ENCODE measurements at places on chromosomes 2 and 18.
A peak's percentile ranks its signal among the peaks of the same experiment; 100 is the strongest.

DNA sequence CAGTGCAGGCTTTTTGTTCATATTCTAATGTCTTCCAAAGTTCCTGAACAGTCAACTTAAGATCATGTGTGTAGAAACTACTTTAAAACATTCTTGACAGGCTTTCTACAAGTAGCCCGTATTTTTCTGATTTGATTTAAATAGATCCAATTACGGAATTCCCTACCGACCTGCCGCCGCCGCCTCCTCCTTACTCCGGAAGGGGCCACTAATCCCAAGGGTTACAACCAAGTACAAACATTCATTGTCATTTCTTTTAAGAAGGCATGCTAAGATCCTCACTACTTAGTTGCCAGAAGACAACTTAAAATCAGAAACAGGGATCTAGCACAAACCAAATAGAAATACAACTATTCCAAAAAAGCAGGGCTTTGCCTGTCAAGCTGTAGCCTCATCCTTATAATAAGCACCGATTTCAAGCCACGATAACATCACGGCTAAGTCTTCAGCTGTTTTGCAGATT, 784 bp downstream of the WDR33 start:
- DNase-seq, result no peak

- DNase-seq, result no peak
These were observed 375.1 kb upstream of the ID2 start for GRCh38 chr2:8306530-8307351.

GRCh38 chr18:25672490-25672889, 320.5 kb upstream of the ZNF521 start:
- no peak for DNase-seq

DNA sequence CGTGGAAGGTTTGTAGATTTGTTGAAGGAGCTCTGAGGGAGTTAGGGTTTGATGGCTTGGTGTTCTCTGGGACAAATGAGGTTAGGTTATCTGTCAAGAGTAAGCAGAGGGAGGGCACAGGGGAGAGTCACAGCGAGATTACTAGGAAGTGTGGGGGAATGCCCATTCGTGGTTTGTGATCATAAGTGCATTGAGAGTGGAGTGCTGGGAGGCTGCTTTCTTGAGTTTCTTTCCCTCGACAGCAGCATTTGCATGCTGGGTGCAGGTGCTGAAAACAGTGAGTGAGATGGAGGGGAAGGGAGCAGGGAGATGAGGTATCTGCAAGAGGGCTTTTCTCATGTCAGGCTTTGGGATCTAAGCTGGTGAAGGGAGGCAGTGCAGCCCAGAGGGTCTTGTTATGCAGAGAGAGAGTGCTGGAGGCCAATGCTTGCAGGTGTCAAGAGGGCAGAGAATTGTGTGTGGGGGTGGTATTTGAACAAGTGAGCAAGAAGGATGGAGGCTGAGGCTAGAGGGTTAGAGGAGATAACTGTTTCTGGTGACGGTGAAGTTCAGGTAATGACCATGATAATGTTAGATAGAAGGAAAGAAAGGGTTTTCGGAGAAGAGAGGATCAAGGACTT, 8.8 kb downstream of the RALB start:
- DNase-seq, result peak; percentile 46

DNA sequence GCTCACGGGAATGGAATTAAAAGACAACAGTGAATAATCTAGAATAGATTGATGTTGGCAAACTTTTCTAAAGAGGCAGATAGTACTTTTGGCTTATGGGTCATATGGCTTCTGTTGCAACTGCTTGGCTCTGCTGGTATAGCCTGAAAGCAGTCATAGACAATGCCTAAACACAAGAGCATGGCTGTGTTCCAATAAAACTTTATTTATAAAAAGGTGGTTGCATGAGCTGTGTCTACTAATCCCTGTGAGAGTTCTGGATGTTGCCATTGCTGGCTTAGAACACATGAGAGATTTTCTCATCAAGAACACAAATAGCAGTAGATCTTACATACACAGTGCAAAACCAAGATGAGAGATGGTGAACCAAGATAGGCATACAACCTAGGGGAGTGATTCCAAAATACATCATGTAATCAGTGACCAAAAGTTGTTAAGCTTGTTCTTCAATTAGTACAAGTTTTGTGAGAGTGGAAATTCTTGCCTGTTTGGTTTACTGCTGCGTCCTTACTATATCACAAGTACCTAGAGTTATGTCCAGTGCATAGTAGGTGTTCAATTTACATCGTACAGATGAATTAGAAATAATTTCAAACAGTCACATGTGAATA, 380.0 kb downstream of the METTL4 start:
- DNase-seq, result no peak

DNA sequence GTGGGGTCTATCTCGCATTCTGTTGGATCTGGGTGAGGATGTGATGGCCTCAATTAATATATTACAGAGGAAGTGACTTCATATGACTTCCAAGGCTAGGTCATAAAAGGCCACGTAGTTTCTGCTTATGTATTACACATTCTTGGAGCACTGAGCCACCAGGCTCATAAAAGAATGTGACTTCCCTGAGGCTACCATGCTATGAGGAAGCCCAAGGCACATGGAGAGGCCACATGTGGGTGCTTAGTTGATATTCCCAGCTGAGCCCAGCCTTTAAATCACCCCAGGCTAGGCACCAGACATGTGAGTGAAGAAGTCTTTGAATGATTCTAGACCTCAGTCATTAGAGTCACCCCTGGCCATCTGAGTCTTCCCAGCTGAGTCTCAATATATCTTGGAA, 13.3 kb upstream of the REEP1 start:
- no peak for DNase-seq

DNA sequence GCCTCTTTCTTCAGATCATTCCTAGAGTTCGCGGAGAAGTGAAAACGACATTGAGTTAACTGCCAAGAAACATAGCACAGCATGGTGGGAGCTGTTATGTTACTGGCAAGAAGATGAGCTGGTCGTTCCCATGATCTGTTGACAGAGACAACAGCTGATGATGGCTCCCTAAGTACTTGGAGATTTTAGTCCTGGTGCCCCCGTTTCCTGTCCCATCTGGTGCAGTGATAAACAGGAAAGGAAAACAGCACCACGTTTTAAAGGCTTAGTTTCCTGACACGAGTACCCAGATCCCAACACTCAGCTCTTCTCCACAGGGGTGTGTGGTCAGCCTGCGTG, 56.4 kb upstream of the KCNG2 start:
- DNase-seq, result no peak

GRCh38 chr2:17190527-17190926, 327.7 kb downstream of the RAD51AP2 start:
- no peak for DNase-seq

- peak; percentile 89 for DNase-seq
These were observed 40.8 kb upstream of the AKAIN1 start for GRCh38 chr18:5237723-5238370.

DNA sequence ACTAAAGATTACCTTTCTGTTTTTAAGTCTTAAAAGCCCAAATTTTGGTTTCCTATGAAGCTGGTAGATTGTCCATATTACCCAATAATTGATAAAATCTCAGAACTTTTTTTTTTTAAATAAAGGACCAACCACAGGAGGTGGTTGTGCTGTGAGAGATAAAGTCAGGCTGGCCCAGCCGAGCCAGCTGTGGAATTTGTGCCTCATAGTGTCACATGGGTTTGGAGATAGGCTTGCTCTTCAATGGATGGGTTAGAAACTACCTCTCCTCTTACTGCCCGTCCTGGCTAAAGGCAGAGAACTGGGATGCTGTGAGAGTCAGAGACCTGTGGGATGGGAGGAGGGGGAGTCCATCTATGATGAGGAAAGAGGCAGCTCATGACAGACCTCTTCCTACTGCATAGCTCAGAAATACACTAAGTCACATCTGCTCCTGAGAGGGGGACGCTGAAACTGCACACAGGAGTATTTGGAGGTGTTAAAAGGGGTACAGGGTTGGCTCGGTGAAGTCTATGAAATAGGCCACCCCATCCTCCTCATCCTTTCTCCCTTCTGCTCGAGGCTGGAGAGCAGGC, 99.7 kb upstream of the MGAT4A start:
- DNase-seq, result no peak

DNA sequence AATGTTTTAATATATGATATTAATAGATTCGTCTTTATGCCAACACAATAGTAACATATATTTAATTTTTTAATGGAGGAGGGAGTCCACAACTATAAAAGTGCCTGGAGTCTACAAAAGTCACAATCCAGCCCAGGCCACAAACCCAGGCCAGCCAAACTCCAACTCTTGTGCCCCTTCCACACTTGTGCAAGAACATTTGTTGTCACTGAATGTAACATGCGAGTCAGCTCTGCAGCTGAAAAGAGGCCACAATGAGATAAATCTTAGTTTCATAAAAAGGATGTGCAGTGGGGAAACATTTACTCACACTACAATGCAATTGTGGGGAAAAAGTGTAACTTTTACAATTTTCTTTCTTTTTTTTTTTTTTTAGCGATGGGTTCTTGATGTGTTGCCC, 110.8 kb downstream of the MCFD2 start:
- no peak for DNase-seq

GRCh38 chr2:84713441-84713840, 167.4 kb downstream of the TRABD2A start:
- no peak for DNase-seq

All from activated naive CD8-positive, alpha-beta T cell treated with anti-CD3 and anti-CD28 coated beads, Interleukin-2, amount 50 U/mL, for 24 hours (primary cell).